ENCODE measurements at places on chromosomes 2 and 18.

GRCh38 chr2:98487101-98487805 lies 42.6 kb downstream of the INPP4A start:
- no peak for DNase-seq

DNA sequence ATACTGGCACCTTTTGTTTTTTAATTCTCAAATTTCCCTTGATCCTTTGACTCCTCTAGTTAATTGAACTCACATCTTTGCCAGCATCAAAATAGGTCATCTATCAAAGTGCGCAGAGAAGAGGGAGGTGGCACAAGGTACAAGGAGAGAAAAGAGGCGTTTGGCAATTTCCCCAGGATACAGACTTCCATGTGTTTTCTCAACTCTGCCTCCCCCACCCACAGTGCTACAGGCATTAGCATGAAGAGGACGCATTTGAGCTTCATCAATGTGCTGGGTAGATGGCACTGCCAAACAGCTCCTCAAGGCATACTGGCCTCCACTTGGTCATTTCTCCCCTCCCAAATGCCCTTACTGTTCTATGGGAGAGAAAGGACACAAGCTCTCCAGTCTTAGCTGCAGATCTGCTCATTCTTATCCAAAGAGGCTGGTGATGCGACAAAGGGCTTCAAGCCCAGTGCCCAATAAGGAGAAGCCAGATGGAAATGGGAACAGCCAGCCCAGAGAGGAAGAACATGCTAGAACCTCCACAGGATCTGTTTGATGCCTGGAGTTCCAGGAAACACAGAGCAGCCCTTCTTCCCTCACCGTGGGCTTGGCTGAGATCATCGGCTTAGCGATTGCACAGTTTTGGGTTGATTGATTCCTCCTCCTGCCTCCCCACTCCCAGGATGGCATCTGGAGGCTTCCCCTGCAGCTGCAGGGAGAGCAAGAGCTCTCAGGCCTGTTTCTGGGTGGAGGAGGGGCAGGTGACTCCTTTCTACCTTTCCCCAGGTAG lies 144.7 kb upstream of the SMAD2 start:
- DNase-seq = no peak

DNA sequence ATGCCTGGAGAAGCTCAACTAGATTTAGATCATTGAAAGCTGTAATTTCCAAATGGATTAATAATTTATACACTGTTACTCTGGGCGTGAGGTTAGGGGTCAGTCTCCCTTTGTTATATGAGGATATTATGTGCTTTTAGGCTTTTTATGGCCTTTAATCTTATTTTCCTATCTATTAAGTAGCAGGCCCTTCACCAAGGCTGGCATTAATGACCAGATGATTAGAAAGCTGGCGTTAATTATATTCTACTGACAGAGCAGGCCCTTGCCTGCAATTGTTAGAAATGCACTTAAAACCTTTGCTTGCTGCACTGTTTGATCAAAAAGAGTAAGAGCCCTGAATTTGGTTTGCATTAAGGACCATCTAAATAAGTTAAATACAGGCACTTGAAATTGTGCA lies 75.3 kb downstream of the EPAS1 start:
- no peak for DNase-seq

DNA sequence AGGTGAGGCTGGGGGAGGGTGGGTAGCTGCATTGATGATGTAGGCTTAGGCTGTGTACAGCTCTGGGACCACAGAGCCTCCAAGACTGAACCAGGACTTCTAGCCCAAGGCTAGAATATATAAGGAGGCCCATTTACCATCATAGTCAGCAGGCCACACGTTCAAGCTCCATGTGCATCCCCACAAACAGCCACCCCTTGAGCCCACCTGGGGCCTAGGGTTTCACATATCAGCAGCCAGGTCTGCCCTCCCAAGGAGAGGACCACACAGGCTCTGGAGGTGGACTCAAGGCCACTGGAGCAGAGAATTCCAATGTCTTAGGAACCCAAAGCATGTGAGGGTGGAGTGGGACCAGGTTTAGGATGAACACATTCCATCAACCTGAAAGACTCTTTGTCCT lies 230.5 kb downstream of the TTC32 start:
- DNase-seq = no peak

DNA sequence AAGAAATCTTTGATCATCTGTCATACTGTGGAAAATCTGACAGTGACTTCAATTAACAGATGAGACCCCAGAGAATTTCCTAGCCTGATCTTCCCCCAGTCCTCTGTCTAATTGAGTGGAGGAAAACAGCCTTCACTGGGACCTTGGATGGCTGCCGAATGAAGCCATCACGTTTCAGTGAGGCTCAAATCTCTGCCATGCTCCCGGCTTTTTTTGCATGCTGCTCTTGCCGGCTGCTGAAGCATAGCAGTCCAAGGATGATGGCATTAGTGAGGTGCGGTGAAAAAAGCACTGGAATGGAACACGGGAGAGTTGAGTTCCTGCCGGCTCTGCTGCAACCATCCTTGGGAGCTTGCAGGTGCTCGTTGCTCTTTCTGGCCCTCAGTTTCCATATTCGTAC lies 430.5 kb downstream of the SLC4A3 start:
- no peak for DNase-seq

- no peak for DNase-seq
Observed at GRCh38 chr2:46091961-46092667, 205.1 kb upstream of the EPAS1 start.
